ENCODE measurements at places on chromosomes 2 and 18. TPM values are rescaled to one million over a fixed set of nuclear protein-coding genes. Genes with fewer than 3 reads are reported as not detected.
A peak's percentile ranks its signal among the peaks of the same experiment; 100 is the strongest.

GRCh38 chr2:5932556-5933469, 240.6 kb downstream of the SOX11 start:
- peak; percentile 66 for DNase-seq
- H3K27ac ChIP-seq = no peak overlapping the region
- peak overlapping the region; percentile 39 for H3K4me3 ChIP-seq
- no peaks in the 10 kb centered on the region for H3K4me1 ChIP-seq
- H3K36me3 ChIP-seq = no peaks in the 10 kb centered on the region

TIA1 gene
- 58.1 TPM for total RNA-seq

TANC1 gene
- 65.2 TPM for total RNA-seq

TBC1D8 gene
- 59.8 TPM for total RNA-seq

GRCh38 chr2:185484602-185485001, 254.0 kb upstream of the FSIP2 start:
- H3K27me3 ChIP-seq = no peaks in the 10 kb centered on the region

DNA sequence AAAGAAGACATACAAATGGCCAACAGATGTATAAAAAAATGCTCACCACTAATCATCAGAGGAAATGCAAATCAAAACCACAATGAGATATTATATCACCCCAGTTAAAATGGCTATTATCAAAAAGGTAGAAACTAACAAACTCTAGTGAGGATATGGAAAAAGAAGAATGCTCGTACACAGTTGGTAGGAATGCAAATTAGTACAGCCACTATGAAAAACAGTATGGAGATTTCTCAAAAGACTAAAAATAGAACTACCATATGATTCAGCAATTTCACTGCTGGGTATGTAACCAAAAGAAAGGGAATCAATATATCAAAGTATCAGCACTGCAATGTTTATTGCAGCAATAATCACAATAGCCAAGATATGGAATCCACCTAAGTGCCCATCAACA, 519.3 kb upstream of the HNMT start:
- no peak for DNase-seq
- no peaks in the 10 kb centered on the region for H3K4me1 ChIP-seq
- no peak overlapping the region for H3K27ac ChIP-seq
- no peak overlapping the region for H3K4me3 ChIP-seq

- H3K4me1 ChIP-seq = peaks cover 2% of the 10 kb centered on the region
- no peak overlapping the region for H3K4me3 ChIP-seq
- no peak overlapping the region for H3K27ac ChIP-seq
Measured at GRCh38 chr2:55871637-55872036, 51.9 kb downstream of the EFEMP1 start.

GRCh38 chr18:7482342-7482741, 84.8 kb upstream of the PTPRM start:
- H3K36me3 ChIP-seq = no peaks in the 10 kb centered on the region
- no peaks in the 10 kb centered on the region for H3K27me3 ChIP-seq
- no peaks in the 10 kb centered on the region for H3K4me1 ChIP-seq
- no peak overlapping the region for H3K4me3 ChIP-seq
- DNase-seq = no peak
- no peak overlapping the region for H3K27ac ChIP-seq

- no peak overlapping the region for H3K4me3 ChIP-seq
- H3K27me3 ChIP-seq = no peaks in the 10 kb centered on the region
- H3K4me1 ChIP-seq = no peaks in the 10 kb centered on the region
- no peak overlapping the region for H3K27ac ChIP-seq
- H3K36me3 ChIP-seq = no peaks in the 10 kb centered on the region
Measured at GRCh38 chr2:63719052-63719451, 122.6 kb upstream of the UGP2 start.

DNA sequence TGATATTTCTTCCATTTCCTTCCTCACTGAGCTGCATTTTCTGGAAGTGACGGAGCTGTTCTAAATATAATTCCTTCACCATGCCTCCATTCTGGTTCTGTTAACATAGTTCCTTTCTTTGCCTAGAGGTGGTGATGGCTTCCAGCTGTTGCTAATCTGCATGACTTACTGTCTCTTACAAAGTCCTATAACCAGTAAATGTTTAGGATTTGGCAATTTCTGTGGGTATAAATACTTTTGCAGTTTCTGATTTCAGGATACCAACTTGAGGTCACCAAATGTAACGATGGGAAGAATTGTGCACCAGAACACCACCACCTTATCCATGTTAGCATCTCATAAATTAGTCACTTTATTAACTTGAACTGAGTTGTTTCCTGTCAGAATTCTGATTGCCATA, 101.7 kb upstream of the FN1 start:
- H3K27me3 ChIP-seq = no peaks in the 10 kb centered on the region
- H3K36me3 ChIP-seq = no peaks in the 10 kb centered on the region
- no peak overlapping the region for H3K4me3 ChIP-seq
- H3K27ac ChIP-seq = no peak overlapping the region
- no peak for DNase-seq

GRCh38 chr18:58671632-58672564, 633 bp downstream of the MALT1 start:
- no peak for DNase-seq
- H3K27me3 ChIP-seq = no peaks in the 10 kb centered on the region
- H3K4me1 ChIP-seq = peaks cover 9% of the 10 kb centered on the region
- H3K27ac ChIP-seq = peak overlapping the region; percentile 90

- no peaks in the 10 kb centered on the region for H3K27me3 ChIP-seq
- H3K4me3 ChIP-seq = no peak overlapping the region
- peak; percentile 6 for DNase-seq
- H3K4me1 ChIP-seq = peaks cover 14% of the 10 kb centered on the region
- no peaks in the 10 kb centered on the region for H3K36me3 ChIP-seq
Measured at GRCh38 chr2:239118675-239119211, 270.9 kb downstream of the TWIST2 start.

GKN2 gene
- total RNA-seq = not detected

GRCh38 chr2:4900861-4901770, 791.1 kb upstream of the SOX11 start:
- H3K4me3 ChIP-seq = no peak overlapping the region
- H3K4me1 ChIP-seq = no peaks in the 10 kb centered on the region
- no peaks in the 10 kb centered on the region for H3K27me3 ChIP-seq
- H3K36me3 ChIP-seq = no peaks in the 10 kb centered on the region
- DNase-seq = no peak

RAD51AP2 gene
- total RNA-seq = 0.10 TPM

- H3K4me3 ChIP-seq = no peak within 1 kb of the TSS
- DNase-seq = peak; percentile 13
- no peaks in the 10 kb centered on the region for H3K4me1 ChIP-seq
- H3K27ac ChIP-seq = no peak within 1 kb of the TSS
Measured at GRCh38 chr18:43277164-43277600, at the start of gene SYT4. SYT4 (minus strand) TSS chr18:43277490; CDS start chr18:43277281, 209 bp downstream.

- DNase-seq = no peak
- H3K27me3 ChIP-seq = no peaks in the 10 kb centered on the region
- H3K27ac ChIP-seq = no peak overlapping the region
- H3K4me1 ChIP-seq = no peaks in the 10 kb centered on the region
- no peaks in the 10 kb centered on the region for H3K36me3 ChIP-seq
- H3K4me3 ChIP-seq = no peak overlapping the region
Measured at GRCh38 chr18:21889570-21889969, 149.0 kb downstream of the MIB1 start.

DNA sequence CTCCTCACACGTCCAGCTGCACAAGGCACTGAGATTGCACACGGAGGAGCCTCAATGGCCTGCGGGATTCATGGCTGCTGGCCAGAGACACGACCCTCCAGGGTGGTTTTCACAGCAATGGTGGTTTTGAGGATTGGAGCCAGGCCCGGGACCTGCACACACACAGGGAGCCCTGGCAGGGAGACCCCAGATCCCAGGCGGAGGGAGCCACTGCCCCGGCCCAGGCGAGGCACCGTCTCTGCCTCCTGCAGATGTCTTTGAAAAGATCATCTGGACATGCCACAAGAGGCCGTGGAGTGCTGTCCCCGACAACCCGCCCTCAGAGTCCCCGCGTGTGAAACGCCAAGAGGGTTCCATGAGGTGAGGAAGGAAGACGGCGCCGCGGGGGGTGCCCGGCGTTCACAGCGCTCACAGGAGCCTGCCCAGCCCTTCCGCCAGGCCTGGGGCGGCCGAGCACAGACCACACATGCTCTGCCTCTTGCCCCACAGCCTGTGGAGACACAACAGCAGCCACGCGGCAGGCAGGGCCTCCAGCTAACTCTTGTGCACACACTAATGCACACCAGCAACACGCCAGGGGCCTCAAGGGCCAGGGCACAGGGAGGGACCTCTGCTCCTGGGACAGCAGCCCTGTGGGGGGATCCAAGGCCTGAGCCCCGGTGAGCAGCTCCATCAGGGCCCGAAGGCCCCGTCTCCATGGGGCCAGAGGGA, 72.8 kb upstream of the CTDP1 start:
- no peaks in the 10 kb centered on the region for H3K36me3 ChIP-seq
- no peak for DNase-seq

HRH4 gene
- not detected for total RNA-seq

GRCh38 chr2:216283038-216283900, 89.0 kb downstream of the MARCHF4 start:
- no peak for DNase-seq
- no peak overlapping the region for H3K4me3 ChIP-seq
- H3K27me3 ChIP-seq = peaks cover 19% of the 10 kb centered on the region
- H3K27ac ChIP-seq = no peak overlapping the region
- H3K36me3 ChIP-seq = no peaks in the 10 kb centered on the region

GRCh38 chr18:68548904-68549870, 165.7 kb downstream of the TMX3 start:
- no peak for DNase-seq
- no peaks in the 10 kb centered on the region for H3K4me1 ChIP-seq
- H3K4me3 ChIP-seq = no peak overlapping the region

PLGLB2 gene
- total RNA-seq = not detected

GRCh38 chr2:219207134-219207883, 727 bp downstream of the ZFAND2B start:
- no peak for DNase-seq
- no peaks in the 10 kb centered on the region for H3K27me3 ChIP-seq
- H3K27ac ChIP-seq = peak overlapping the region; percentile 98
- H3K4me1 ChIP-seq = peaks cover 21% of the 10 kb centered on the region
- peak overlapping the region; percentile 82 for H3K4me3 ChIP-seq

RAMP1 gene
- total RNA-seq = 96.6 TPM

DNA sequence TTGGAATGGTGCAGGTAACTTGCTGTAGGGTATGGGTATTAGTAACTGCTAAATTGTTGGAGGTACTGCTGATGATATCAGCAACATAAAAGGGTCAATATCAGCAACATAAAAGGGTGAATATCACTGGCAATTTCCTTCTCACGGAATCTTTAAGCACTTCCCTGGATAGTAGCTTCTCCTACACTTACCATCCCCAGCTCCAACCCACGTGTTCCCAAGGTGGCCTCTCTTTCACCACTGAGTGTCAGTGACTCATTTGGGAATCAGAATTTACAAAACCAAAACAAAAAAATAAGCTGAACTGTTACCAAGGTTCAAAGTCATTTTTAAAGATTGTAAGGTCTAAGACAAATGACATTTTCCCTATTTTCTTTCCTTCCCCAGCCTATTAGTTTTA, 70.8 kb downstream of the LRP2 start:
- no peaks in the 10 kb centered on the region for H3K27me3 ChIP-seq
- DNase-seq = no peak
- no peak overlapping the region for H3K4me3 ChIP-seq
- H3K4me1 ChIP-seq = no peaks in the 10 kb centered on the region
- H3K27ac ChIP-seq = no peak overlapping the region

STON1 gene
- total RNA-seq = 4.3 TPM

DNA sequence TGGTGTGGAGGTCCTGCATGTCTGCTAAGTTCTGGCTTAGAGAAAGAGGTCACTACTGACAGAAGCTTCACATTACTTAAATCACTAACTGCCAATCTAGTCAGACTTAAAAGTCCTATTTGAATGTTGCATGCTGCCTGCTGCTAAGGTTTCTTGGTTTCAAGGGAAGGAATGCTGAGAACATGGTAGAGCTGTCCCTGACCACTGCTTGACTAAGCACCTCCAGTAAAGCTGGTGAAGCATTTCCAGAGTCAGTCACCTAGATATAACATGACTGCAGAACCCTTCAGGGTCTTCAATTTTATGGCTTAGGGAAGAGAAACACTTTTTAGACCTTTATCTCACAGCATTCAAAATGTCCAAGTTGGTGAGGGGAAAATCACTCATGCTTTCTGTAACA, 2178.3 kb upstream of the PIK3C3 start:
- H3K27ac ChIP-seq = no peak overlapping the region
- DNase-seq = no peak
- H3K4me3 ChIP-seq = no peak overlapping the region
- no peaks in the 10 kb centered on the region for H3K36me3 ChIP-seq
- no peaks in the 10 kb centered on the region for H3K27me3 ChIP-seq
- no peaks in the 10 kb centered on the region for H3K4me1 ChIP-seq

GRCh38 chr18:58091099-58091611, 47.1 kb downstream of the NEDD4L start:
- H3K4me3 ChIP-seq = no peak overlapping the region
- no peak overlapping the region for H3K27ac ChIP-seq
- H3K4me1 ChIP-seq = no peaks in the 10 kb centered on the region
- no peaks in the 10 kb centered on the region for H3K36me3 ChIP-seq
- H3K27me3 ChIP-seq = no peaks in the 10 kb centered on the region

Measured in heart right ventricle (tissue), 16 donors.